ENCODE measurements at places on chromosomes 5 and 9.
A peak's percentile ranks its signal among the peaks of the same experiment; 100 is the strongest.

DNA sequence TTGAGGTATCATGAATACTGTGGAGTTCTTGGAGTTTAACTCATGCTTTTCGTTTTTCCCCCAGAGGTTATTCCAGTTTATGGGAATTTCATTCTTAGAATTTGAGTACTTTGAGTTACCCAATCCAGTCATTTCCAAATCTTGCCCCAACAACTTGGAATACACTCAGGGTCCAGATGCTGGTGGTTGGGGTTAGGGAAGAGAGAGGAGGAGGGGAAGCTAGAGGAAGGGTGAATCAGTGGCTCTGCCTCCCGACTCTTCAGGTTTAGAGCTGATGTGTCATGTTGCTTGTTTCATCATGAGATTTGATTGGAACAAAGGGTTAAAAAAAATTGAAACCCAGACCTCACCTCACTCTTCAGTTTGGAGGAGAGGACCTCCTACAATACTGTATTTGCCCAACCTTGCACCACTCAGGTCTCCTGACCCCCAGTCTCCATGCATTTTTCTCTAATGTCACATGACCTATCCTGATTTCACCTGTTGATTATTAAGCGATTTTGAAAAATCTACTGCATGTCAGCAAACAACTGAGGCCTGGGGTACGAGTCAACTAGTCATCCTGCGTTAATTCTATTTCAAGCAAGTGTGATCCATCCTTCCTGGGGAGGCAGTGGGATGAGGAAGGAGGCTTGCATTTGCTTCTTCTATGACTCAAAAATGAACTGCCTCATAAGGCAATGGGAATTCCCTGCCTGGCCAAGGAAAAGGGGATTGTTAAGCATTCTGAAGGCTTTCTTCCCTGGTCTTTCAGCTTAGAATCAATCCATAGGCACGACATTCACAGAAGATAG lies 6.2 kb upstream of the SLC1A3 start:
- no peak for DNase-seq

- no peak for DNase-seq
These were observed 73.7 kb downstream of the ZNF462 start for GRCh38 chr9:106936680-106937079.

- no peak for DNase-seq
These were observed 8.9 kb downstream of the ZBTB34 start for GRCh38 chr9:126869368-126869767.

DNA sequence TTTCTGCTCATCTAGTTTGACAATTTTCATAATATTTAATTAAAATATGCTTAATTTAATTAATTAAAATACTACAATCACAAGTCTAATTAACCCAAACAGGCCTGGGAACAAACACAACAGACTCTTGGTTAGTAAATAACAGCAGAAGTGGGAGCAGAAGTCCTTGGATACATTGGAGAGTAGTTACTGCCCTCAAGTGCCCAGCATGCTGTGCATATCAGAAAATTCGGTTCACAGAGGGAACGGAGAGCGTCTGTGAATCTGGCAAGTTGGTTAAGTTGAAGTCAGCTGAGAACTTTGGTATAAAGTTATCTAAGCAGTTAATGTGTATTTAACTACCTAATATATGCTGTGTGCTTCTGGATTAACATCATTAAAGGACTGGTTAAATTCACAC lies 87.0 kb upstream of the ATG10 start:
- no peak for DNase-seq

- DNase-seq: no peak
These were observed 22.5 kb downstream of the AQP7 start for GRCh38 chr9:33379666-33380389.

DNA sequence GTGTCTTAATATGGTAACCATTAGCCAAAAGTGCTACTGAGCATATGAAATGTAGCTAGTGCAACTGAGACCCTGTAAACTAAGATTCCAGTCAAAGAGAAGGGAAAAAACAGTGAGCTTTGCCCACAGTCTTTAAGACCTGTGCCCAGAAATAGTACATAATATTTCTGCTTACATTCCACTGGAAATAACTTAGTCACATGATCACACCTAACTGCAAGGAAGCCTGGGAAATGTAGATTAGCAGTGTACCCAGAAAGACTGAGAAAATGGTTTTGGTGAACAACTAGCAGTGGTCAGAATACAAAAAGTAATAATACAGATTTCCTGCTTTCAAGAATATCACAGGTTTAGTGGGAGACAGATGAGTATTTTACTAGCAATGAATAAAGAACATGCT lies 2.5 kb upstream of the CPLANE1 start:
- DNase-seq: no peak

- no peak for DNase-seq
These were observed 49.0 kb upstream of the SUSD3 start for GRCh38 chr9:93009337-93010015.

DNA sequence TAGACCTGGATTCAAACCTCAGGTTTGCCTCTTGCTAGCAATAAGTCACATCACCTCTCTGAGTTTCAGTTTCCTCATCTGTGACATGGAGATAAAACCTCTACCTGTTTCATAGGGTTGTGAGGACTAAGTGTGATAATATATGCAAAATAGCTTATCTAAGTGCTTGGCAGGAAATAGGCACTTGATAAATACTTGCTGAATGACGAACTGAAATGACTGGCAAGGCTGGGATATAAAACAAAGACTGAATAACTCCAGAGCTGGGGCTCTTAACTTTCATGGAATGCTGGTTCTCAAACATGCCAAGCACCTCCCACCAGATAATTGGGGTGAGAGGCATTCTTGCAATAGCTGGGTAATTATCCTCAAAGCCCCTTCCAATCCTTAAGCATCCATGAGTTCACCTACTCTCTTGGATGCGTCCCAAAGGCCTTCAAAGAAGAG lies 87.6 kb downstream of the ADRB2 start:
- DNase-seq: peak; percentile 63

- no peak for DNase-seq
These were observed 6.3 kb downstream of the PDCL start for GRCh38 chr9:122822056-122822455.

DNA sequence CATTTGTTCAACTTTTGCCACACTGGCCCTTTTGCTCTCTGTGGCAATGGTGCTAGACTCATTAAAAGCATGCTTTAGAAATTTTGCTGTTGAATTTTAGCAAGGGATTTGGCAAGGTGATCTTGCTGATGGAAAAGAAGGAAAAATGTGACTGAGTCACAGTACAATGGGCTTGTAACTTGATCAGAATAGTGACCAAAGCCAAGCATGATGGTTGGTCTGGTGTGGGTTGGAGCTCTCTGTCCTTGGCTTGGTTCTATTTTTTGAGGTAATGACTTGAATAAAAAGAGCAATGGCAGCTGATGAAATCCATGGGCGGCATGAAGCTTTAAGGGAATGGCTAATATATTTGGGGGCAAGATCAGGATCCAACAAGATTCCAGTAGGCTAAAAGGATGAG lies 114.4 kb upstream of the ZNF366 start:
- DNase-seq: no peak

GRCh38 chr5:164672205-164672604 lies 1166.8 kb downstream of the MAT2B start:
- DNase-seq: no peak

- DNase-seq: no peak
These were observed 115.9 kb downstream of the CDC42SE2 start for GRCh38 chr5:131379723-131380122.

- no peak for DNase-seq
These were observed 21.3 kb downstream of the NREP start for GRCh38 chr5:111735583-111736270.

DNA sequence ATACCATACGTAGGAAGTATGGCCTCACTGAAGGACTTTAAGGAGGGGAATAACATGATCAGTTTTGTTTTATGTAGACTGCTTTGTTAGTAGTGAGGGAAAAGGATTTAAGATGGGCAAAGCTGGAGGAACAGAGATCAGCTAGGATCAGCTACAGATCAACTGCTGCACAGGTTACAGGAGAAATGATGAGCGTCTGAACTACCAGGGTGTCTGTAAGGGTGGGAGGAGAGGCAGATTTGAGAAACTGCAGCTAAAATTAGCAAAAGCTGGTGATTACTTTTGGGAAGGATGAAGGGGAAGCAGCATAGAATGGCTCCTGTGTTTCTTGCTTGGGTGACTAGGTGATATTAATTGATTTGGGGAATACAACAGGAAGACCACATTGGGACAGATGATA lies 39.3 kb downstream of the VCP start:
- no peak for DNase-seq

GRCh38 chr5:125321654-125322053 lies 575.2 kb upstream of the ZNF608 start:
- DNase-seq: no peak

- no peak for DNase-seq
These were observed 29.5 kb downstream of the CAAP1 start for GRCh38 chr9:26863074-26863473.

DNA sequence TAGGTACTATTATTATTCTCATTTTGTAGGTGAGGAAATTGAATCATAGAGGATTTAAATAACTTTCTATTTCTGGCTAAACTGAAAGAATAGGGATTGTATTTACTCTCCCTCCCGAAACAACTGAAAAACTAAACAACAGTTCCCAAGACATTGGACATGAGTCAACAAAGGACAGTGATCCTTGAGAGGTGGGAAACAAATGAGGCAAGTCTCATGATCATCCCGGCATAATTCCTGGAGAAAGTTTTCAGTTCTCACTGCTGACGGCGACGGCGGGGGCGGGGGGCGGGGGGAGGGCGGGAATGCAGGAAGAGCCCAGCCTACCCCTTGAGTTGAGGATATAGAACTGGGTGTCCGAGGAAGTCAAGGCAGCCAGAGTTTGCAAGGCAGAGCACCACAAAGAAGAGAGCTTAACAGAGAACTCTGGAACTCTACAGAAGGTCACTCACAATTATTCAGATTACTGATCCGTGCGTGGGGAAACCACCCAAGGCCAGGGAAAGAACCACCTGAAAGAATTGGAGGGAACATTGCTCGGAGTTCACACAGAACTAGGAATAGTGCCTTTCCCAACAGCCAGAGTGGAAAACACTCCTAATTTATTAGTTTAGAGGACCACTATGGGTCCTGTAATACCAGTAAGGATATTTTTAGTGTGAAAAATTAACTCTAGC lies 27.4 kb upstream of the WHRN start:
- no peak for DNase-seq

GRCh38 chr5:1251678-1252580 lies 26.7 kb downstream of the SLC6A18 start:
- no peak for DNase-seq

DNA sequence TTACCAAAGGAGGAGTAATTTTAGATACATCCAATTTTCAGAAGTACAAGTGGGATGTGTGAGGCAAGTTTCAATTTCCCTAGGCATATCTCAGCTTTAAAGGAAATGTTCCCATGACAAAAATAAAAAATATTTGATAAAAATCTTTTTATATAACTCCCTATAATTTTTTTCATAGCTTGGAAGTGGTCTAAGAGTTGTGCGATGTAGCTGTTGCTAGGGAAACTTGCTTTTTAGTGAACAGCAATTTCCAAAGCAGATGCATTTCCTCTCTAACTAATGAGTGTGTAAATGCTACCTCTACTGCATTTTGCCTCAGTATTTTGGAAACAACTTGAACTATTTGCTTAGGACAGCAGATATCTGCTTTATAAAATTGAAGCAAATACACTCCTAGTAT lies 39.6 kb downstream of the MACIR start:
- DNase-seq: no peak

GRCh38 chr5:142254431-142254830 lies 70.4 kb downstream of the SPRY4 start:
- DNase-seq: no peak

DNA sequence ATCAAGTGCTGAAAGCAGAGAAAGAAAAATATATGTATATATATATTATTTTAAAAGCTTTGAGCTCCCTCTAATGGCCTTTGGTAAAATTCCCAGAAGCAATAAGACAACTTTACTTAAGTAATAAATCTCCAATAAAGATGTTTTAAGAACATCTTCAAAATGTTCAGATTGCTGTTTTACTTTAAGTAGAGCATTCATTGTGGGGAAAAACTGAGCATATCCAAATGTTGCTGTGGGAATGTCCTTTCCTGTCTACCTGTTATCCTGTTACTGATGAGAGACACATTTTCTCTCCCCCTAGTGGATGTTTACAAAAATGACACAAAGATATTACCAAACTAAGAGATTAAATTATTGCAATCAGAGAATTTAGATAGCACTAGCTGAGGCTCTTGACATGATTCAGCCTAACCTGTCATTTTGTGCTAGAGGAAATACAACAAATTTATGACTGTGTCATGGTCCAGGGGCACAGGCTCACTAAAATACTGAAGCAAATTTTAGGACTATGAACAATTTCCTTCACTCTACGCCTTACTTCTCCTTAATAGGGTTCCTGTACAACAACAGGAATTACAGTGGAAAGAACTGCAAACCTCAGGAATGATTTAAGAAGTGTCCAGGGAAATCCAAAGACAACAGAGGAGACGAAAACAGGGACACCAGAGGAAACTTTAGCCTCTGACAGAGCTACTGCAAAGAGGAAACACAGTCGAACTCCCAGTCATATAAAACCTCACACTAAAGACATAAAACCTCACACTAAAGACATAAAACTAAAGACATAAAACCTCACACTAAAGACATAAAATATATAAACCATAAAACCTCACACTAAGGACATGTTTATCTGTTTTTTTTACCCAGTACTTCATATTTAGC lies 24.3 kb upstream of the PRRC1 start:
- peak; percentile 67 for DNase-seq

DNA sequence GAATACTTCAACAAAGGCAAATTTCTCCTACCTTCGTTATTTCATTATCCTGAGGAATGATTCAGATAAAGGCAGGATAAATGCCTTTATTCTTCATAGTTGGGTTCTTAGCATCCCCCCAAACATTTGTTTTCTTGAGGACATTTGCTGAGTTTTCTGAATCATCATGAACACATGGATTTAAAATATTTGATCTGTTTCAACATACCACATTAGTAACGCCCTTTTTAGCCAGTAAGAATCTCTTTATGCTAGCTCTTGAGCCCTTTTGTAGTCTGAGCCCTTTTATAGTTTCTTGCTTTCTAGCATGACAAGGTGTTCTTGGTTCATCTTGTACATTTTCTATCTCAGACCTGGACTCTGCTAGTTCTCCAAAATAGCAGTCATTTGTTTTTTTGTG lies 27.9 kb downstream of the SKIC3 start:
- DNase-seq: no peak

GRCh38 chr9:87671478-87671877 lies 54.4 kb upstream of the CTSL start:
- DNase-seq: no peak

GRCh38 chr9:34027845-34028574 lies 20.7 kb downstream of the UBAP2 start:
- no peak for DNase-seq
